Activated CD4-positive, alpha-beta T cell treated with anti-CD3 and anti-CD28 coated beads, Interleukin-2, amount 10 ng/mL, durations not matched to agents 7 days and 5 days (primary cell): ENCODE measurements at places on chromosomes 16 and 17. TPM values are rescaled to one million over a fixed set of nuclear protein-coding genes. Genes with fewer than 3 reads are reported as not detected.

- DNase-seq, result peak; percentile 78
These were observed 561 bp downstream of the ZNF423 start for GRCh38 chr16:49855280-49855821.

Gene CORO6
- total RNA-seq, result 2.4 TPM

Gene LLGL2
- 17.8 TPM for total RNA-seq

Gene KRT9
- not detected for total RNA-seq

Gene KCNG4
- total RNA-seq, result not detected
